ENCODE measurements at places on chromosomes 7 and 10.

- DNase-seq = no peak
These were observed 61.1 kb upstream of the IGFBP3 start for GRCh38 chr7:45982132-45982531.

- no peak for DNase-seq
These were observed 454.5 kb upstream of the ZMIZ1 start for GRCh38 chr10:78614267-78614666.

DNA sequence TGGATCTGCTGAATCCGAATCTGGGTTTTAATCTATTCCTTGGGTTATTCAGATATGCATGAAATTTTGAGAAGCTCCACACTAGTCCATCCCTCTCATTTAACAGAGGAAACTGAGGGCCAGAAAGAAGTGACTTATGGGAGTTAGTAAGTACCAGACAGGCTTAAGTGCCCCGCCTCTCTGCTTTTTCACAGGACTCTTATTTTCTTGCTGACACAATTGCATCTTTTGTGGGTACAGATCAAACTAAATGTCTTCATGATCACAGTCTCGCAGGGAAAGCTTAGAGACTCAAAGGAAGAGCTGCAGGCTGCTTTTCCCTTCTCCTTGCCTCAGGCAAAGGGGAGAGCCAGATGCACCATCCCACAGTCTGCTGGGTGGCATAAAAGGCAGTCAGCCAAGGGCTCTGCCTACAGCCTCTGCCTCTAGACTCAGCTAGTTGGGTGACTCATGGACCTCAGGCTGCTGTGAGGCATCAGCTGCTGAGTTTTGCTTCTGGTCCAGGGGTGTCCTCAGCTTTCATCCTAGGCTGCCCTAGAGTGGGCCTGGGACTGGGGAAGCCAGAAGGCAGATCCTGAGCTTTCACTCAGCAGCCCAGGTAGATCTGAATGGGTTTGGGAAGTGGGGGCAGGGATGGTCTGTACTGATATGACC, 11.6 kb downstream of the GOLGA7B start:
- no peak for DNase-seq

- no peak for DNase-seq
These were observed 923.4 kb downstream of the REEP3 start for GRCh38 chr10:64444564-64444963.

DNA sequence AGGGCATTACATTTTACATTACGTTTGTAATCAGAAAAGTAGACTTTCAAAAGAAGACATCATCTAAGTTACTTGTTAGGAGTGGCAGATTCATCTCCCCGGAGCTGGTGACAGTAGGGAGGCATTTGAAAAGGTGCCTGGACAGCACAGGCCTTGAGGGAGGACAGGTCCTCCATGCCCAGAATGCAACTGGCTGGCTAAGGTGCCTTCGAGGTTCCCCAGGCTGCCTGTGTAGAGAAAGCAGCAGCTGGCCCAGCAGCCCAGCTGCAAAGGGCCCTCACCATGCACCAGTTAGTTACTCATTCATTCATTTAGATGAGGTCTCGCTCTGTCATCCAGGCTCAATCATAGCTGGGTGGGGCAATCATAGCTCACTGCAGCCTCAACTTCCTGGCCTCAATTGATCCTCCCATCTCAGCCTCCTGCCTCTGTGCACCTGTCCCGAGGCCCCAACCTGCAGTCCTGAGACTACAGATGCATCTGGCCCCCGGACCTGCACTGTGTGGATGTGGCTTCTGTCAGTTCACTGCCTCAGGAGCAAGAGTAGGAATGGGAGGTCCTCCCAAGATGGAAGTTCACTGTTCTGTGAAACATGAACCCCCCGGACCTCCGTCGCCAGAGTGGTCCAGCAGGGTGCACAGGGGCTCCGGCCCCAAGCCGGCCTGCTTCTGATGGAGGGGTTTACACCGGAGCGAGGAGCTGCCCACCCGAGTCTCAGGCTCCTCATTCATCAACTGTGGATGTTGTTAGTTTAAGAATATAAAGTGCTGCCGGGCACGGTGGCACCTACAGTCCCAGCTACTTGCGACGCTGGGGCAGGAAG, 36.6 kb downstream of the PRKAG2 start:
- DNase-seq = no peak

DNA sequence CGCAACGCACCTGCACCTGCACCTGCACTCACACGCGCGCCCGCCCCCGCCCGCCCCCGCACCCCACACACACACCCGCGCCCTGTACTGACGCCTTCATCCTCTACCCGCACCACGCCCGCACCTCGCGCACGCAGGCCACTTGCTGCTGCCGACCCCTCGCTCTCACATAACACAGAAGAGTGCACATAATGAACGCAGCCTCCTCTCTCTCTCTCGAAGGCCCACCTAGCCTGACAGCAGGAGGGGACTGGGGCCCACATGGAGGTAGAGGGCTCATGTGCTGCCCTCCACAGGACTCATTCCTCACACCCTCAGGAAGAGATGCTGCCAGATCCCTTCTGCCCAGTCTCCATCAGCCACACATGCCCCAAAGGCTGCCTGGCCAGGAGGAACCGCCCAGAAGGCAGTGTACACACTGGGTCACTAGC, 432 bp upstream of the CAMK2B start:
- DNase-seq = no peak

DNA sequence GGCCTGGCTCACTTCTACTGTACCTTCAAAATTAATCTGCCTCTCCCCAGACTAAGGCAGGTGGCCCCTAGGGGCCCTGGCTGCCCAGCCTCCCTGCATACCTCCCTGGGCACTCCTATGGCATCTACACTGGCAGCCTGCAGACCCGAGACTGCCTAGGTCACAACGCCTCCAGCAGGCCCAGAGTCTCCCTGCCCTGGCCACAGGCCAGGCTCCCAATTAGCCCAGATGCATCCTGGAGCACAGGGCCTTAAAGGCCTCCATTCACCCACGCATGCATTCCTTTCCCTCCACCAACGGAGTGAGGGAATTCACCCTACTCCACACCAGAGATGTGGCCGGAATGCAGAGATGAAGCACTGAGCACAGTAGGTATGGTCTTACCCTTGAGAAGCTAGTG, 1.9 kb downstream of the CHAT start:
- DNase-seq = no peak

DNA sequence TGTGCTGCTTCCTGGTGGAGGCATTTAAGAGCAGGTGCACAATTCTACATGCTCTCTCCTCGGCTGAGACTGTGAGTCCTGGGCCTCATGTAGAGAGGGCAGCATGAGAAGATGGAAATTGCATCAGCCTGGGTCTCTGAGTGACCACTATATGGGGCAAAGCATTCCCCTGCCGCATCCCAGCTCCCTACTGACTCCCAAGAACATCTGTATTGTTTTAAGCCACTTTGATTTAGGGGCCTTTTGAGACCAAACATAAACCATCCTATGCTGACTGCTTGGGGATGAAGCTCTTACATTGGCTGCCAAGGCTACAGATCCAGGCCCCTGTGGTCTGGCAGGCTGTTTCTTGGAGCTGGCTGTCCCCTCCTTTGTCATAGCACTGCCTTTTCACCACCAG, 101.3 kb upstream of the TBX20 start:
- DNase-seq = no peak

- no peak for DNase-seq
These were observed 2.6 kb upstream of the OPN4 start for GRCh38 chr10:86651631-86652331.

- peak; percentile 52 for DNase-seq
These were observed 30.2 kb upstream of the ABI1 start for GRCh38 chr10:26890956-26891355.

- no peak for DNase-seq
These were observed 213.9 kb downstream of the MAD1L1 start for GRCh38 chr7:2018569-2019460.

GRCh38 chr10:70355051-70356021, 27.1 kb downstream of the LRRC20 start:
- no peak for DNase-seq

DNA sequence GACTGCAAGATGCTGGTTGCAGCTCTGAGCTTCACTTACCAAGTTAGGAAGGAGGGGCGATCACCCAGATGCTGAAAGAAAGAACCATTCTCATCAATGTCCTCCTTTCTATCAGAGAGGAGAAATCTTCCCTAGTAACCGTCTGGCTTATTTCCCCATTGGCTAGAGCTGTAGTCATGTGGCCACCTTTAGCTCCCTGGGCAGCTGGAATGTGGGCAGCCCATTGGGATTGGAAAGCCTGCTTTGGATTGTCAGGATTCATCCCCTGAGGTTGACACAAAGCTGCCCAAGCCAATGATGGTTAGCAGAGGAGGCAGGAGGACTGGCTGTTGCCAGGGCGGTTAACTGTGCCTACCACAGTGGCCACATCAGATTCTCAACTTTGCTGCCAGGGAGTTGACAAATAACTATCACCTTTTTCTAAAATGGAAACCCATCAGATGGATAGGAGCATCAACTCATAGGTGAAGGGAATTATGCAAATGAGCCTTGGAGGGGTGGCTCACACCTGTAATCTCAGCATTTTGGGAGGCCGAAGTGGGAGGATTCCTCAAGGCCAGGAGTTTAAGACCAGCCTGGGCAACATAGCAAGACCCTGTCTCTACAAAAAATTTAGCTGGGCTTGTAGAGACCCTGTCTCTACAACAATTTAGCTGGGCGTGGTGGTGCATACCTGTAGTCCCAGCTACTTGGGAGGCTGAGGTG, 206.4 kb upstream of the GALNT17 start:
- DNase-seq = no peak

- DNase-seq = no peak
These were observed at the start of gene DNAJC12 for GRCh38 chr10:67837541-67838314. Gene DNAJC12, minus strand, starts transcription at chr10:67838188. Its CDS starts 177 bp downstream, at chr10:67838011.

GRCh38 chr7:72805526-72806494, 22.2 kb downstream of the TYW1B start:
- no peak for DNase-seq

DNA sequence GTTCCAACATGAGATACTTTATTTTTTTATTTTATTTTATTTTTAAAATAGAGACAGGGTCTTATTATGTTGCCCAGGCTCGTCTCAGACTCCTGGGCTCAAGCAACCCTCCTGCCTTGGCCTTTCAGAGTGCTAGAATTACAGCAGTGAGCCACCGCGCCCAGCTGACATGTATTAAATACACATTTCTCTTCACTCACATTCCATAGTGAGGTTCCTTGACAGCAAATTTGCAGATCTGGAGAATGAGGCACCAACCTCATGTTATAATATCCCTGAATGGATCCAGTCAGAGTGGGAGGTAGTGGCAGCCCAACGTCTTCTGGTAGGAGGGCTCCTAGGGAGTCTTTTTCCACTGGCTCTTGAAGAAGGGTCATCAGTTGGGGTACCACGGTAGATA, 46.1 kb downstream of the OGDH start:
- DNase-seq = no peak

DNA sequence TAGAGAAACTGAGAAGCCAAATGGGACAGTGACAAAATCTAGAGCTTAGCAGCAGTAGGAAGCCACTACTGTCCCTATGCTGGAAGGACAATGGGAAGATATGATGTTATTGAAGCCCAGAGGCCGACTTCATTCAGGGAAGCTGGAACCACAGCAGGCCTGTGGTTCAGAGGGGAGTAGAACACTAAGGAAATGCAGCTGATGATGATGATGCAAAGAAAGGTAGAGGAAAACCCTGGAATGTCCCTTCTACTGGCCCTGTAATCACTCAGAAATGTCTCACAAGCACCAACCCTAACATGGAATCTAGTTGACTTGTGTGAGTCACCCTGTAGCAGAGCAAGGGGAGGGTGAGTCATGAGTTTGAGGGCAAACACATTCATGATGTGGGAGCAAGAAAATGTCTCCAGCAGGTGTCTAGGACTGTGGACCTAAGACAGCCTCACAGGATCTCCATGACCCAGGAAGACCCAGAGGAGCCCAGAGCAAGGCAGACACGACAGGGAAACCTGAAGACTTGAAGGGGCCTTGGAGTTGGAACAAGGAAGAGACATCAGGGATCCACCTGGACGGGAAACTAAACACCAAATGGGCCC, 37.0 kb upstream of the LRRC17 start:
- peak; percentile 44 for DNase-seq

DNA sequence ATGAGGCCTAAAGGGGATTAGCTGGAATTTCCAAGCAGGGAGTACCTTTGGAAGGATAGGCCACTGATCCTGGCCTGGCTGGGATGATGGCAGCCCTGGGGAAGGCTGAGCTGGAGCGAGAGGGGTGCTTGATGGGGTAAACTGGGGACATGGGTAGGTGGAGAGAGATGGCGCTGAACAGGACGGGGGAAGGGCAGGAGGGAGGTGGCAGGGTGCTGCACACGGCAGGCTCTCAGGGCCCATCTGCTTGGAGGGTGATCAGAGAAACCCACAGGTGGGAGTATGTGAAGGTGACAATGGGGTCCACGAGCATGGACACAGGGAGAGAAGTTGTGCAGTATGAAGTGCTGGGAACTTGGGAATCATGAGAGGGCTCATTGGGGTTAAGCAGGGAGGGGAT, 10.3 kb downstream of the MAT1A start:
- no peak for DNase-seq

DNA sequence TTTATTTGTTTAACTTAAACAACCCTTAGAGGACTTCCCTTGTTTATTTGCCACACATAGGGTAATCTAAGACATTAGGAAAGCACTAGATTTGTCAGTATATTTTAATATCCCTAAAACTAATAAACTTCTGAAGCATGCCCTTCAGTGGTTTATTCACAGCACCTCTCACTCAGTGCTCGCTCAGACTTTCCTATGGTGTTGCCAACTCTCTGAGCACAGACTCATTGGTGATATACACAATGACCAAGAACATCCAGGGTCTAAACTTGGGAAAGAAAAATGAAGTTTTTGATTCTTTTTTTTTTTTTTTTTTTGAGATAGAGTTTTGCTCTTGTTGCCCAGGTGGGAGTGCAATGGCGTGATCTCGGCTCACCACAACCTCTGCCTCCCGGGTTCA, 82.2 kb downstream of the RAB11FIP2 start:
- no peak for DNase-seq

Measured in stimulated activated CD4-positive, alpha-beta T cell treated with anti-CD3 and anti-CD28 coated beads, Interleukin-1b, Interleukin-23, amount 100 ng/mL, for 48 hours (primary cell).